ENCODE measurements at places on chromosomes 2 and 18. TPM values are rescaled to one million over a fixed set of nuclear protein-coding genes. Genes with fewer than 3 reads are reported as not detected.
A peak's percentile ranks its signal among the peaks of the same experiment; 100 is the strongest.

The POTEF gene
- polyA plus RNA-seq: 0.06 TPM

The KCNJ13 gene
- 0.26 TPM for polyA plus RNA-seq

DNA sequence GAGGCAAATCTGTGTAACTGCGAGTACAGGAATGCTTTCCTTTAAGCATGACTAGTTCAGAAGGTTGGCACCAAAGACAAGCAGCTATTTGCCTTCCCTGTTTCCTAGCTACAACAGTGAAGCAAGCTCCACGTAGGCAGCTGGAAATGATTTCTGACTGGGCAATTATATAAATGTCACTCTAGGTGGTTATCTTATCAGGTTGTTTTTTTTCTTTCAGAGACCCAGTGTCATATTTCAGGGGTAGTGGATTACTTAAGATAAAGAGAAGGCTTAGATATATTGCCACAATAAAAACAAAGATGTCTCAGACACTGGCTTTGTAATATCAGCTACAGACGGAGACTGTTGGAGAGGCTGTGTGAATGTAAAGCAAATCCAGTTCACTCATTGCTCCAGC lies 748.9 kb upstream of the NXPH2 start:
- DNase-seq: peak; percentile 5

The GALNT3 gene
- polyA plus RNA-seq: 1.3 TPM

The SERPINB7 gene
- 0.35 TPM for polyA plus RNA-seq

The VWC2L gene
- polyA plus RNA-seq: not detected

GRCh38 chr18:71116535-71116934 lies 827.7 kb downstream of the SOCS6 start:
- no peak for DNase-seq

The OR6B2 gene
- not detected for polyA plus RNA-seq

DNA sequence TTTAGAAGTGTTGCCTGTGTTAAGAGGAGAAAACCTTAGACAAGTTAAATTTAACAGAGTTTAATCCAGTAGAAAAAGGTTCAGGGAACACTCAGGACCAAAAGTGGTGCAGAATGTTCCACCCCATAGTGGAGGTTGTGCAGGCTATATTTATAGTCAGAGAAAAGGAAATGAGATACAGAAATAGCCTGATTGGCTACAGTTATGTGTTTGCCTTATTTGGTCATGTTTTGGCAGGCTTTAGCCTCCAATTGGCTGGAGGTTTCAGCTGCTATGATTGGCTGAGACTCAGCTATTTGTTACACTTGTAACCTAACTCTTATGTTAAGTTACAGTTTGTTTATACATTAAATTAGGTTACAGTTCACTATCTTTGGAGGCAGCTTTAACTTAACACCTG lies 4.2 kb downstream of the STAMBP start:
- DNase-seq: peak; percentile 10

- DNase-seq: no peak
These were observed 293.8 kb upstream of the CHAC2 start for GRCh38 chr2:53473775-53474311.

DNA sequence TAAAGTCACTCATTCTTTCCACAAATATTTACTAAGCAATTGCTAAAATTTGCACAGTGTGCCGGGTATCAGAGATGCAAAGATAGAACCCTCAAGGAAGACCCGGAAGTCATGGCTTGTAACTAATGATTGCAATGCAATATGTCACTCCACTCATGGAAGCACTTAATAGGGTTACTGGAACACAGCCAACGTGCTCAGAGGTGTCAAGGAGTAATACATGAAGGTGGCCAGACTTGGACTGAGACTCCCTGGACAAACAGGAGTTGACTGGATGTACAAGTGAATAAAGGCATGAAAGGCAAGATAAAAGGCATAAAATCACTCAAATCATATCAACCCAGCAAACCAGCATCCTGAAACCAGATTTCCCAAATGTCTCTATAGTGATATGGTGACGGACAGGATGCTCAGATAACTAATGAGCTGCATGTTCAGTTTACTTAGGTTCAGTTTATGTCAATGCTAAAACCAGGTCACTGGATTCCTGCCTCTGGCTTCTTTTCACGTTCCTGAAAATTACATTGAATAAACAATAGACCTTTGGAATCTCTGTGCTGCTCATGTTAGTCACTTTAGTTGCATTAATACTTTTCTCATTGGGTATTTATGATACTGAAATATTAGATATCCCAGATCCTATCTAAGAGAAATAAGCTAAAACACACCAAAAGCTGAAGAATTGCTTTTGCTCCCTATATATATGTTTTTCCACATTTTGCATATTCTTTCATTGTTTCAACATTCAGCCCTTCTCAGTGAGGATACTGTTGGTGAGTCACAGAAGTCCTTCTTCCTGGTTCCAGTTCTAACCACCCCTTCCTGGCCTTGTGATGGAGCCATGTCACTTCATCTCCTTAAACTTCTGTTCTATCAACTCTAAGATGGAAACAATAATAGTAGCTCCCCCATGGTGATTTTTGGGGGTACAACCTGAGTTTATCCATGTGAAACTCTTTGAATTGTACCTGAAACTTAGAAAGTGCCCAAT lies 688.9 kb upstream of the ID2 start:
- DNase-seq: no peak

DNA sequence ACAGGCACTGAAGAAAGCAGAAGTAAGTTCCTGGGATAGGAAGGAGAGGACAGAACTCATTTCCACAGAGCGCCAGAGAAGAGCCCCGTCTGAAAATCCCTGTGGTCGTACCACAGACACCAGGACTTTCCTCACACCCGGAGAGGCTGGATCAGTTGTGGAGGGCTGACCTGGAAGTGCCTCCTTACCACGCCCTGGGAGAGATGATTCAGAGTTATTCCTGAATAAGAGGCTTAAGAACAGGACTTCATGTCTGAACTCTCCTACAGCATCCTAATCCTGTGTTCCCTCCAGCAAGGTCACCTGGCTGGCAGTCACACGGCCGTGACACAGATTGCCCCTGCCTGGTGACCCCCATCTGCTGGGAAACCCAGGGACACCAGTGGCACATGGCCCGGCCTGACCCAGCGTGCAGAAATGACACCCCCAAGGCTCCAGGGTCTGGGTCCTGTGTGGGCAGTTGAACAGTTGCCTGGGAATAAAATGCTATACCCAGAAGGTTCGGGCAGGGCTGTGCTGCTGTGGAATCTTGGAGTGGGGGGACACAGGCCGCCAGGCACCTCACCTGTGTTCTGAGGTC lies 105.9 kb downstream of the PXDN start:
- DNase-seq: no peak

- no peak for DNase-seq
These were observed 13.5 kb upstream of the GPR55 start for GRCh38 chr2:230938516-230939065.

DNA sequence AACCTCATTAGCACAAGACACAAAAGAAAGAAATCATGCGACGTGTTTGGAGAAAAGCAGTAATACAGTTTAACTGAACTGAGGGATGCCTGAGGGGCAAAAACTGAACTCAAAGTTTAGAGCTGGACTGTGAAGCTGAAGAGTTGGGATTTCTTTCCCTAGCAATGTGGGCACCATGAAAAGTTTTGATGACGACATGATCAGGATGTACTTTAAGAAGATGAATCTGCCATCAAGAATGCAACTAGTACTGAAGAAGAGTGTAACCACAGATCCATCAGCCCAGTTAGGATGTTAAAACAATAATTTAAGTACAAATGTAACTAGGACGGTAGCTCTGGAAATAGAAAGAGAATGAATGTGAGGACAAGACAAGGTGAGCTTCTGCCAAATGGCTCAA lies 196.2 kb downstream of the VWC2L start:
- no peak for DNase-seq

The ANKRD62 gene
- polyA plus RNA-seq: not detected

The TEKT4 gene
- polyA plus RNA-seq: not detected

GRCh38 chr18:43524260-43524659 lies 247.0 kb upstream of the SYT4 start:
- no peak for DNase-seq

The ALLC gene
- polyA plus RNA-seq: not detected

GRCh38 chr2:213246497-213247281 lies 37.6 kb upstream of the SPAG16 start:
- DNase-seq: no peak

- DNase-seq: no peak
These were observed 23.6 kb downstream of the THUMPD2 start for GRCh38 chr2:39755466-39755865.

The RNF152 gene
- polyA plus RNA-seq: 5.5 TPM

The RNF181 gene
- polyA plus RNA-seq: 49.1 TPM

DNA sequence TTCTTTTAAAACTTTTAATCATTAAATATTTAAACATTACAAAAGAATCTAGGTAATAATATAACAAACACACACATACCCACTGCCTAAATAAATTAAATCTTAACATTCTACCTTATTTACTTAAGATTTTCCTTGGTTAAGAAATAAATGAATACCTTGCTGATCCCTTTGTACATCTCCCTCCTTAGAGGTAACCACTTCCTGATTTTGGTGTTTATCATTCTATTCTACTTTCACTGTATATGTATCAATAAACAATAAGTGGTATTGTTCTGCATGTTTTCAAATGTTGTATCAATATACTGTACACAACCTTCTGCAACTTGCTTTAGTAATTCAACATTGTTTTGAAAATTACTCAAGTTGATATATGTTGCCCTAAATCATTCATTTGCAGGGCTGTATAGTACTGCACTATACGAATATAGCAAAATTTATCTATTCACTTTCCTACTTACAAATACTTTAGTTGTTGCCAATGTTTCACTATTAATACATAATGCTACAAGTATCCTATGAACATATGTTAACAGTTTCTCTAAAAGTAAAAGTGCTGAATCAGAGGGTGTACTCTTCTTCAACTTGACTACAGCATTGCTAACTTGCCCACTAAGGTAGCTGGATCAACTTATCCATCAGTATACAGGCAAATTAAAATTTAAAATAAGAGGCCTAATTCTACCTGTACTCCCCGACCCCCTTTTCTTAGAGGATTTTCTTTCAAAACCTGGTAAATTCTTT lies 65.8 kb downstream of the MEMO1 start:
- DNase-seq: no peak

- no peak for DNase-seq
These were observed 82.8 kb upstream of the CDCA7 start for GRCh38 chr2:173271825-173272224.

DNA sequence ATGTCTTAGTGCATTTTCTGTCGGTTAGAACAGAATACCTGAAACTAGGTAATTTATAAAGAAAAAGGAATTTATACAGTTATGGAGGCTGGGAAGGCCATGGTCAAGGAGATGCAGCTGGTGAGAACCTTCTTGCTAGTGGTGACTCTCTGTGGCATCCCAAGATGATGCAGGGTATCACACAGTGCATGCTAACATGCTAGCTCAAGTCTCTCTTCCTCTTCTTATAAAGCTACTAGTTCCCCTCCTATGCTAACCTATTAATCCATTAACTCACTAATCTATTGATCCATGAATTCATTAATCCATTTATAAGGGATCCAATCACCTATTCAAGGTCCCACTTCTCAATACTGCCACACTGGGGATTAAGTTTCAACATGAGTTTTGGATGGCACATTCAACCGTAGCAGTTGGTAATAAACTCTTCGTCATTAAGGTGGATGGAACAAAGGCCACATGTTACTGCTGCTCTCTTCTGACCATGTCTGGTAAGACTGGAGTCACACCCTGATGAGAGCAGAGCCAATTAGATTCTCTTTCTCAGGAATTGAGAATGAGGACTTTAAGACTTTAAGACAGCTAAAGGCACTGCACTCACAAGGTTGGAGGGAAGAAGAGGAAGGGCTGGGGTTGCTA lies 211.6 kb upstream of the SMAD7 start:
- no peak for DNase-seq

DNA sequence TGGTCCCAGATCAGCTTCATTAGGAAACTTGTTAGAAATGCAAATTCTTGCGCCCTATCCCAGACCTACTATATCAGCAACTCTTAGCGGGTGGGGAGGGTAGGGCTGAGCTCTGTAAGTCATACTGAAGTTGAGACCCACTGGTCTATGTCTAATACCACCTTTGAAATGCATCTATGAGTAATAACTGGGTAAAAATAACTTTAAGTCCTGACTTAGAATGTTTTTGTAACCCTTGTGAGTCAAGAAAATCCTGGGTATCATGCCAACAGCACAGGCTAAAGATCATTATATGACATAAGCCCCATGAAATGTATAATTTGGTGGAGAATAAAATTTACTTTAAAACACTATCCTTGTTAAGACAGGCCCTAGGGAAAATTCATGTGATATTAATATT lies 41.4 kb downstream of the PRKD3 start:
- DNase-seq: no peak

The CCDC148 gene
- polyA plus RNA-seq: 0.26 TPM

The UGT1A1 gene
- not detected for polyA plus RNA-seq
